ENCODE measurements at places on chromosomes 2 and 18. TPM values are rescaled to one million over a fixed set of nuclear protein-coding genes. Genes with fewer than 3 reads are reported as not detected.

The C2orf92 gene
- 3.3 TPM for total RNA-seq

- DNase-seq = no peak
These were observed 104.5 kb upstream of the CELF4 start for GRCh38 chr18:37669991-37670534.

DNA sequence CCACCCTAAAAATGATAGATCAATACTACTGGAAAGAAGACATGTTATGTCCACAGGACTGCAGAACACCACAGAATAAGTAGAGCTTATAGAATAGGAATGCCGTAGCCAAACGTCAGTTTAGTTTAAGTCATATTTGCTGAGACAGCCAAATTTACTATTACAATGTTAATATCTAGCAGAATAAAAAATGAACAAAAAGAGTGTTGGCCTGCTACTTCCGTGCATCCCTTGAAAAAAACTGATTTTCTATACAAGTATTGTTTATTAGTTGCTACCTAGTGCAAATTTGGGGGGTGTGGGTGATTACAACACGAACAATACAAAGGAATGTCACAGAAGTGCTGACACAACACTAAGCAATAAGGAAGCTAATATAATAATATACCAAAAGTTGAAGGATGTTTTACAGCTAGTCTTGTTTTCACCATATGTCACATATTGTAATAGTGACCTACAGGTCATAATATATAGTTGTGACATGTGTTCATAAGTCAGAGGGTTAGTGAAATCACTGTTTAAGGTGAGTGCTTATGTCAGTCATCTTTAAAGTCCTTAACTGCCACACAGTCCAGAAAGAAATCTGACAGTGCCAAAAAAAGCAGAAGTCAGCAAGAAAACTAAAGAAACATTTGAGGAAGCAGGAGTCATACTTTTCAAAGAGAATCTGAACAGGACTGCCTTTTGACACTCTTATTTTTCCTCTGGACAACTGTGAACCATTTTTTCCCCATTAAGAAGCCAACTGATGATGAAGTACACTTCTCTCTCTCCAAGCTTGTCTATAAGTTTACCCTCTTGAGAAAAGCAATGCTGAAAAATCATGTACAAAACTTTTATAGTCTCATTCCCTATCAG lies 376.4 kb downstream of the ZEB2 start:
- DNase-seq = no peak

DNA sequence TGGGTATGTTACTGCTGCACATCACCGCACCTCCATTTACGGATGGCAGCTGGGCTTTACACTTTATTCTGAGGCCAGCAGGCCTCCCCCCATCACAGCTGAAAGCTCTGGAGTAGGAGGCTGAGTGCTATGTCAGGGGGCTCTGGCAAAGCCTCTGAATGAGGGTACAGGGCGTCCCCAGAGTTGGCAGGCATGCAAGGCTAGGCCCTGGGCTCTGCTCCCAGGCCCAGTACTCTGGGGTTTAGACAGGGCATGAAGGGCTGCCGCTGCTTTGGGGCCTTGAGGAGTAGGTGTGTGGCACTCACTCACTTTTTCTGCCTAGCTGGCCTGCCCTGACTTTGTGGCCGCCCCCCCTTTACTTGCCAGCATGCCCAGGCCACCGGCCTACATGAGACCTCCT lies 90.8 kb downstream of the WDSUB1 start:
- DNase-seq = no peak

DNA sequence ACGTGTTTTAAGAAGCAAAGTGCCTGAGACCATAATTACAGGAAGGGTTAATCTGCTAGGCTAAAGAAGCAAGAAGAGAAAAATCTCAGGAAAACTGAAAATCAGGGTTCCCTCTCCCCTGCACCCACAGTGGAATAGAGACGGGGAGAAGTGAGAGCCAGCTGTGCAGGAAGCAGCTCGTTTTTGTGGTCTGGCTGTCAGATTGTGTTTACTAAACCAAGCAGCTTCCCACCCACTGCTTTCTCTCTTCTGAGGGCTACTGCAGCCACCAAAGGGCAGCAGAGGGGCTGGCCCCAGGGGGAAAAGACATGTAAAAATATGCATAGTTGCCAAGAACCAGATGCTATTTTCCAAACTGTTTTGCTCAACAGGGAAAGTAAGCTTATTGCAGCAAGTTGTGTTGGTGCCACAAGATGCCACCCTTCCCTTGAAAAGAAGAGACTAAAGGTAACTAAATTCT lies 72.6 kb upstream of the THUMPD2 start:
- DNase-seq = peak; percentile 93

- no peak for DNase-seq
These were observed 17.3 kb downstream of the SALL3 start for GRCh38 chr18:78996741-78997490.

- no peak for DNase-seq
These were observed 64.9 kb downstream of the EVA1A start for GRCh38 chr2:75495862-75496261.
